COLO829 (cell line): ENCODE measurements at places on chromosomes 1 and 21.

- no peak for DNase-seq
Measured at GRCh38 chr1:208581209-208581608, 337.0 kb upstream of the PLXNA2 start.

- no peak for DNase-seq
Measured at GRCh38 chr1:212699625-212700222, at the start of gene BATF3. TSS of gene BATF3 (minus strand) at chr1:212699840. CDS start at chr1:212699762, 78 bp downstream.

- DNase-seq, result no peak
Measured at GRCh38 chr1:25889470-25889869, 14.0 kb upstream of the PAQR7 start.

- no peak for DNase-seq
Measured at GRCh38 chr1:163173121-163173520, 29.6 kb downstream of the RGS5 start.

GRCh38 chr1:92975551-92976232 lies 14.4 kb upstream of the DIPK1A start:
- DNase-seq, result no peak

GRCh38 chr1:171805395-171806115 lies 24.1 kb downstream of the METTL13 start:
- DNase-seq, result no peak

DNA sequence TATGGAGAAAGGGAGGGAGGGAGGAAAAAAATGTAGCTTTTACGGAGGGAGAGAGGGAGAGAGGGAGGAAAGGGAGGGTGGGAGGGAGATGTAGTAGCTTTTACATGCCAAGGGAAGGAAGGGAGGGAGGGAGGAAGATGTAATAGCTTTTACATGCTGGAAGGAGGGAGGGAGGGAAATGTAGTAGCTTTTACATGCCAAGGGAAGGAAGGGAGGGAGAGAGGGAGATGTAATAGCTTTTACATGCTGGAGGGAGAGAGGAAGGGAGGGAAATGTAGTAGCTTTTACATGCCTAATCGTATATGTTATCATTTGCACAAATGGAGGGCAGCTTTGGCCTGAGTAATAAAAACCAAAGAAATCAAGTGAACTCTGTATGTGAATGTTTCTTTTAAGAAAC lies 35.6 kb downstream of the EEIG2 start:
- no peak for DNase-seq

GRCh38 chr1:25338986-25339385 lies 852 bp downstream of the TMEM50A start:
- DNase-seq, result no peak

DNA sequence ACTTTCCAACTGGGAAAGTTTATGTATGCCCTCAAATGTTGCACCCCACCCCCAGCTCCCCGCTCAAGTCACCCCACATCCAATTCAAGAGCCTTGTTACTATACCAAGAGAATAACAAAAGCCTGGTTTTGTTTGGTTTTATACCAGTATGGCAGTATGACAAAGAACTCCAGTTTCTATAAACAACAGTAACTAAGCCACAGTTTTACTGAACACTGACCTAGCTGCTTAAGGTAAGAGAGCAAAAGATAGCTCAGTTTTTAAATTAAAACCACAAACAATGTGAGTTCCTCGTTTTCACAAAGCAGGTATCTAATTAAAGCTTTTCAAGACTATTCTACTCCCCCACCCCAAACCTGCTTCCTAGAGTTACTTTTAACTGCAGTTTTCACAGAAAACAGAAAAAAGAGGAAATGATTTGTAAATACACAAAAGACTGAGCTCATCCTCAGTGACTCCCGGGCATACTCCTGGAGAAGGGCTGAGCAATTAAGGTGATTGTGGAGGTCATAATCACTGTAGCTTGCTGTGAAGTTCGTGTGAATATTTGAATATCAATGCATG lies 59.3 kb upstream of the LHX8 start:
- DNase-seq, result no peak

DNA sequence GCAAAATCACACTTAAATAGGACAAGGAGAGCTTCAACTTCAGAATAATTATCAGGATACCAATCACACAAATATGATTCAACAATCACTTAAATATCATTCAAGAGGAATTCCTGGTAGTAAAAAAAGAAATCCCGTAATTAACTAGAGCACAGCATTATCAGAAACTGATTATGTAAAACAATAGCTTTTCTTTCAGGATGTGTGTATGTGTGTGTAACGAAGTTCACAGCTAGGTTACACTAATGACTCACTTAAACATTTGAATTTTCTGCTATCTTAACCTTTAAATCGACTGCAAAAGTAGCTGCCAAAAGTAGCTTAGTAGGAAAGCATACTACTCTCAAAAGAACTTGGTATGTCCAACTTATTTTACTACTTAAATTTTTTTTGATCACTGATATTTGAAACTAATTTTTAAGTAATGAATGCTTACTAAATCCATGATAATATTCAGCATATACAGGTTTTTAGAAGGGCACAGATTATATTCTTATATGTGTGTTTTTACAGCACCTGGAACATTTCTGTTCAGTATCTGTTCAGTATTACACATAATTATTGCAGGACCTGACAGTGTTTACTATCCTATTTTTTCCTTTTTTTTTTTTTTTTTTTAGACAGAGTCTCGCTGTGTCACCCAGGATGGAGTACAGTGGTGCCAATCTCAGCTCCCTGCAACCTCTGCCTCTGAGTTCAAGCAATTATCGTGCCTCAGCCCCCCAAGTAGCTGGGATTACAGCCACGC lies 4.2 kb downstream of the RERE start:
- DNase-seq, result peak; percentile 46

DNA sequence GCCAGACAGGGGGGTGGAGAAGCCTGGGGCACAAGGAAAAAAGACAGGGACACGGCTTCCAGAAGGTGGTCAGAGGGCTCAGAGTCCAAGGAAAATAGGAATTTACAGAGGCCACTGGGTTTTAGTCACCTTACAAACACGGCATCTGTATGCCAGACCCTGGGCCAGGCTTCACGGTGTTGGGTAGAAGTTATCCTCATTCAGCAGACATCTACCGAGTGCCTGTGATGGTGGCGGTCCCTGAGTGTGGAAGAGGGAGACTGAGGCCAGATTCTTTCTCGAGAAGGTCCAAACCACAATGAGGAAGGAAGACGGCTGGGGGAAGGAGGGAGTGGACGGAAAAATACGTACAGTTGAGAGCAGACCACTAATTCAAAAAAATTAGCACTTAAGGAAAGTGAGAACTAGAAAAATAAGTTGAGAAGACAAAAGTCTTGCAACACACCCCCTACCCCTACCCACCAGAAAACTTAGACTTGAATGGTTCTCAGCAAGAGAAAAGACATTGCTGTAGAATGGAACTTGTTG lies 864 bp upstream of the BTG2 start:
- DNase-seq, result no peak

- peak; percentile 54 for DNase-seq
Measured at GRCh38 chr1:87794788-87795614, 466.3 kb downstream of the LMO4 start.

- no peak for DNase-seq
Measured at GRCh38 chr1:153705484-153705883, 22.4 kb upstream of the INTS3 start.

DNA sequence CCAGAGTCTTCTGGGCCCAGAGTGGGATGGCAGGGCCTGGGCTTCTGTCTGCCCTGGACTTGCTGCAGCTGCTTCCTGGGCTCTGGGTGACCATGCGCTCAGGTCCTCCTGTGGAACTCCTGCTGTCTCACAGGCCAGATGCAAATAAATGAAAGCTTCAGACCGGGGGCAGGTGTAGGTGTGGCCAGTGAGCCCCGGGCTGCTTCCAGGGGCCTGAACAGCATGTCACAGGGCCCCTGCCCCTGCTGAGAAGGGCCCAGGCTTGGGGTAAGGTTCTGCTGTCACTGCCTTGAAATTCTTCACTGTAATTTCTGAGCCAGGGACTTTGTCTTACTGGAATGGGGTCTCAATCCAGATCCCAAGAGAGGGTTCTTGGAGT lies 2.5 kb upstream of the PKNOX1 start:
- DNase-seq, result no peak

GRCh38 chr21:38956856-38957571 lies 151.3 kb downstream of the ETS2 start:
- DNase-seq, result no peak

DNA sequence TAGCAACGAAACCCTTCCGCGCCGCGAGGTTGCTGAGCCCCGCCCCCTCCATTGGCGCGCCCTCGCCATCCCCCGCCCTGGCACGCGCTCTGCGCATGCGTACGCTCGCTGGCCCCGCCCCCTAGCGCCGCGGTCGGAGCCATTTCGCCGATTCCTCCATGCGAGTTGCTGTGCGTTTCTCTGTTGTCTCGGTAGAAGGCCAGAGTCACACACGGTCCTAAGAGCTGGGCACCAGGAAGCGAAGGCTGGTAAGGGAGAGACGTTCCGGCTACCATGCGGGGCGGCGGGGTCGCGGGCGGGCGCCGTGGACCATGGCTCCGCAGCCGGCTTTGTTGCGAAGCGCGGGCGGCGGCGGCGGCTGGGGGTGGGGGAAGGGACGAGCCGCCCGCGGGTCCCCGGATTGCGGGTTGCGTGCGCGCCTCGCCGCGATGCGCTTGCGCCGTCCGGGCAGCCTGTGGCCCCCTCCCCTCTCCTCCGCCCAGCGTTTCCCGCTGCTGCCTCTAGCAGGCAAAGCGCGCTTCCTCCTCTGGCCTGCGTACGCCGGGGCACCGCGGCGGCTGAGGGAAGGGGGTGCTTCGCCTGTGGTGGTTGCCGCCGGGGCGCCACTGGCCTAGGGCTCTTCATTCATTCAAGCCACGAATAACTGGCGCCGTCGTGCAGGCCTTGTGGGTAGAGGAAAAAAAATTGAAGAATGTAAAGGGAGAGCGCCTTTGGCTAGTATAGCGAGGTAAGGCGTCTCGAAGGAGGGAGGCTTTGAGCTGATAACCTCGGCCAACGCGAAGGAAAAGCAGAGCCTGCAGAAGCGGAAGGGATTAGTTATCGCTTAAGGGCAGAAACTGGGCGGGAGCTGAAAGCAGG lies at the start of gene DHX9:
TSS of gene DHX9 (plus strand) at position 139 of the 858 bp plus-strand sequence. CDS start 3,220 bp downstream, outside the sequence.
- peak; percentile 99 for DNase-seq

DNA sequence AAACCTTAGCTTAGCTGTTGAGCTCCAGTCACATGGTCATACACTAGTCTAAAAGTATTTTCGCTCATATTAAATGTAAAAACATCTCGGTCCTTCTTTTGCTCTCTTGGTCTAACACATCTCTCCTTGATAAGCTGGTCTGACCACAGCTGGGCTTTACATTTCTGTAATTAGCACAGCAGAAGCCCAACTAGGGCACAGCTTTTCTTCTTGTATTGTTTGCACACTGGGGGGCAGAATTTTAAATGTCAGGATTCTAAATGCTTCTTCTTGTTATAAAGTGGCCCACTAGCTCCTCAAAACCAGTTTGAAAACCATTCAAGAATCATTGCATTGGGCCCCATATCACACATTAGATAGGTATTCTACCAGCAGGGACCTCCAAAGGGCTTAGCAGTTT lies 289.1 kb upstream of the PKN2 start:
- no peak for DNase-seq

GRCh38 chr1:214425716-214426425 lies 125.5 kb downstream of the PTPN14 start:
- no peak for DNase-seq

DNA sequence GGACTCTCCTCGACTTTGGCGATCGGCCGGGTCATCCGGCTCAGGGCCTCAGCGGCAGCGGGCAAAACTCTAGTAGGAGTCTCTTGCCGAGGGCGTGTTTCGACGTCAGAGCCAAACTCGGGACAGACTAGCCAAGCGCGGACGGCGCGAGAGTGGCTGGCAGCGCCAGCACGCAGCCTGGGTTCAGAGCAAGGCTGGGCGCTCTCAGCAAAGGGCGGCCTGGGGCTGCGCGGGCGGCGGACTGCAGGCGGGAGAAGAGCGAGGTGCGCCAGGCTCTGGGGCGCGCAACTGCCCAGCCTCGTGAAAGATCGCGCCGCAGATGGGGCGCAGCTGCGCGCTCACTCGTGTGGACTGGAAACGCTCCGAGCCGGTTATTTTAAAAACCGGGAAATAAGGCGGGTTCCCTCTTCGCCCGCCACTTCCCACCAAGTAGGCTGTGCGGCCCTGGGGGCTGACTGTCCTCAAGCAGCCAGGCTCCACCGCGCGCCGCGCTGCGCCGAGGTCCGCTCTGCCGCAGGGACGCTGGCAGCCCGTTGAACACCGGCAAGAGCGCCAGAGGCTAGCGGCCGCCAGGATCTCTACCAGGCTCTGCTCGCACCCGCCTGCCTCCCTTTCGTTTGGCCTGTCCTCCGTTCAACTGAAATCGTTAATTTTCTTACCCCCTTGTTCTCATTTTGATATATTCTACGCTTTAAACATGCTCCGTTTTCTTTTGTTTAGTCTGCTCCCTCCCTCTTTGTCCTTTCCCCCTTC lies 2.4 kb downstream of the ALX3 start:
- no peak for DNase-seq

GRCh38 chr1:22806584-22806983 lies 95.9 kb downstream of the EPHB2 start:
- no peak for DNase-seq

GRCh38 chr21:42403611-42404231 lies at the start of gene UBASH3A:
TSS of gene UBASH3A (plus strand) at chr21:42403902. CDS start at chr21:42403946, 44 bp downstream.
- DNase-seq, result no peak

GRCh38 chr1:2046174-2046917 lies 3.9 kb upstream of the PRKCZ start:
- DNase-seq, result no peak

GRCh38 chr1:86965012-86965826 lies 50.8 kb downstream of the HS2ST1 start:
- peak; percentile 8 for DNase-seq

- no peak for DNase-seq
Measured at GRCh38 chr1:83978056-83978455, 20.9 kb downstream of the TTLL7 start.

DNA sequence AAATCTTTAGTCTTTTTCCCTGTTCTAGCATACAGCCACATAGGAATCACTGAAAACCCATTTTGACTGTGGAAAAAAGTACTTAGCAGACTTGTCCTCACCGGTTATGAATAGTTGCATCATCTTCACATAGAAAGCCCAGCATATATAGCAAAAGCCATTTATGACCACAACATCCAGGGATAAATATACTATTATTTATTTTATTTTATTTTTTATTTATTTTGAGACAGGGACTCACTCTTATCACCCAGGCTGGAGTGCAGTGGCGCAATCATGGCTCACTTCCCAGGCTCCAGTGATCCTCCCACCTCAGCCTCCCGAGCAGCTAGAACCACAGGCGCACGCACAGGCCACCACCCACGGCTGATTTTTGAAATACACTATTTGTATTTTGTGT lies 175.3 kb downstream of the GALNT2 start:
- DNase-seq, result no peak

- DNase-seq, result no peak
Measured at GRCh38 chr1:68321084-68321685, 88.9 kb upstream of the WLS start.

- no peak for DNase-seq
Measured at GRCh38 chr1:181318022-181318857, 165.1 kb upstream of the CACNA1E start.
